Fibroblast of pulmonary artery (primary cell): ENCODE measurements at places on chromosomes 11 and 22.

DNA sequence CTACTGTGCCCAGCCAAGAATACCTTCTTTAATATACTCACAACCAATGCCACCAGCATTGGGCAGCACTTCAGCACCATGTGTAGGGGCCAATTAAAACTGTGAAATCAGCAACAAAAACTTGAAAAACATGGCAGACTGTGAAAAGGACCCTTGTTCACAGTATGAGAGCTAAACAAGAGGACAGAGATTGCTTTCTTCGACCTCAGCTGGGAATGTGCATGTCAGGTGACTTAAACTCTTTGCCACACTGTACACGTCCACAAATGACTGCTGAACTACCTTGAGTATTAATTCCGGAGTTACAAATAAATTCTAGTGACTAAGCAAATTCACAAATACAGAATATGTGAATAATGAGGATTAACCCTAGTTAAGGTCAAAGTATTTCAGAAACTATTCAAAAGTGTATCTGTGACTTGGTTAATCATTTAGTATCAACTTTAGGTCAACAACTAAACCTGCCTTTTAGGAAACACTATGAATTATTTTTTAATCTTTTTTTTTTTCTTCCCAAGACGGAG lies 33.0 kb downstream of the DDX6 start:
- no peak for DNase-seq

DNA sequence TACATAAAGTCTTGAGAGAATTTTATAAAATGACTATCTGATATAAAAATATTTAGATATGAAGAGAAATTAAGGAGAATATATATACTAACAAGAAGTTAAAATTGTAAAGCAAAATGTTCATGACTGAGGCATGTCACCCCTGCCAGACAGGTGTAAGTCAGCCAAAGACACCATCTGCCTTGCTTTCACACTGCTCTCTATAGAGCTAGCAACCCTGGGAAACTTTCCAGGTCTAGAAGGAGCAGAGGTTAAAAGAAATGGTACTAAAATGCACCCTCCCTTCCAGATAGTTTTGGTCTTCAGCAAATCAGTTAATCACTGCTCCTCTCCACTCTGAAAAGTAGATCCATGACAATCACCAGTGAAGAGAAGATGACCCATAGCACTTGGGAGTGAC lies 16.5 kb downstream of the PPP2R1B start:
- DNase-seq = no peak

GRCh38 chr11:64766881-64767280 lies 7.1 kb upstream of the PYGM start:
- DNase-seq = no peak

- no peak for DNase-seq
Observed at GRCh38 chr11:65639623-65640482, 2.0 kb downstream of the SIPA1 start.

GRCh38 chr11:111918390-111919256 lies at the start of gene C11orf52:
Gene C11orf52, plus strand, starts transcription at chr11:111918913. Its CDS starts 60 bp downstream, at chr11:111918973.
- DNase-seq = peak; percentile 34

GRCh38 chr11:97880209-97880608 lies 1140.5 kb upstream of the CNTN5 start:
- no peak for DNase-seq

- no peak for DNase-seq
Observed at GRCh38 chr11:44779736-44780520, 53.2 kb downstream of the TSPAN18 start.

DNA sequence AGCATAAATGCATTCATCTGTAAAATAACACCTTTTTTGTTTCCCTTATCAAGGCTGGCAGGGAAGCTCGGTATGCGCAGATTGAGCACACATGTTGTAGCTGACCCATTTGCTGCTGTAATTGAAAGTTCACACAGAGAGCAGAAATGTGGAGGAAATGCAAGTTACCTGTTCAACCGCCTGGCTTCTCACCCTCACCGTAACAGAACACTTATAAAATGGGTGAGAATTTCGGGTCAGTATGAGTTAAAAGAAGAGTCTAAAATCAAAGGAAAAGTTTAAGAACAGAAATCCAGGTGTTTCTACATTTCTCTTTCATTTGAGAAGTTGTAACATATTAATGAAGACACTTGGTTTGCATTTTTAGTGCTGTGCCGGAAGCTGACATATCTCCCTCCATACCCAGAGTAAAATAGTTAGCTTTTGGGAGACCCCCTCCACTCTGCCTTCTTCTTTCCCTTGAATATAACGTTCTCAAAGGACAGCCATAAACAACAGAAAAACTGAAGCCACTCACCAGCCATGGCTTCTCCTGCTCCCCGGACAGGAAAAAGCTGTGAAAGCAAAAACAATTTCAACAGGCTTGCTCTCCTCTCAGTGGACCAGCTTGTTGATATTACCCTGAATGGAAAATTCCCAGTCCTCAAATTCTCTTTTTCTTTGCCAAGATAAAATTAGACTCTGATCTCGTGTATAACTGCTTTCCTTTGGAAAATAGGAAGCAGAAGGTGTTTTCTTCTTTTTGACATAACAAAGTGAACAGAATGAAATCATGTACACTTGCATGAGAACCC lies at the start of gene CASP12:
CASP12 (minus strand) TSS at position 570 of the 794 bp plus-strand sequence.
- DNase-seq = peak; percentile 27

DNA sequence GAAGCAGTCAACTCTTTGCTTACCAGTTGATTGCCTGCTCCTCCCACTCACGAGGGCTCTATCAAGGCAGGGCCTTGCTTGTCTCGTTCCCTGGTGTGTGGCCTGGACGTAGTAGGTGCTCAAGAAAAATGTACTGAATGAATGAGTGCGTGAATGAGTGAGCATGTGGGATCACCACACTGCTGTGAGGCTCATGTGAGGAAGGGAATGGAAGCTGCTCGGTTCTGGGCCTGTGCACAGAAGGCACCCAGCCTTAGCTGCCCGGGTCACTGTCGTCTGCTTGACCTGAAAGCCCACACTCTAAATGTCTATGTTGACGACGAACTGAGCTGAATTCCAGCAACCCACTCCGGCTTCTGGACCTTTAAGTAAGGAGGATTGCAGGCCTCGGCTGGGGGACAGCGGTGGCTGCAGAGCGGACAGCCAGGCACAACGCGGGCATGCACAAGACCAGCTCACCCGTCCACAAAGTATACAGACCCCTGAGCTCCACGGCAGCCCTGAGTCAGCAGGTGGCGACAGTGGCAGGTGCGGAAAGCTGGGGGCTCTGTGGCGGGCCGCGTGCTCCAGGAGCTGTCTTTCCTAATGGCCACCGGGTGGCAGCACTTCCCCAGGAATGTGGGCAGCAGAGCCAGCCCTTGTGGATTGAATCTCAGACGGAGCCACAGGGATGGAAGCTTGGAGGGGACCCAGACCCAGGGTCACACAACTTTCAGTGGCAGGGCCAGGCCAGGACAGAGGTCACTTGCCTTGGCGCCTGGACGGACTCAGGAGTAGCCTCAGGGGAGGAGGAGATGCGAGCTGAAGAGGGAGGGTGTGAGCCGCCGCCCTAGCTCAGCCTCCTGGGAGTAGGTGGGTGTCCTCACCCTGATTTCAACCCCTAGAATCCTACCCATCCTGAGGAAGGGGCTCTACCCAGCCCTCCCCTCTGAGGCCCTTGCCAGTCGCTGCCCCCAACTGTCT lies 5.0 kb upstream of the PICK1 start:
- DNase-seq = peak; percentile 75
